ENCODE measurements at places on chromosomes 1 and 21. TPM values are rescaled to one million over a fixed set of nuclear protein-coding genes. Genes with fewer than 3 reads are reported as not detected.

- H3K27me3 ChIP-seq, result no peaks in the 10 kb centered on the region
- peak overlapping the region; percentile 64 for H3K27ac ChIP-seq
- H3K4me1 ChIP-seq, result no peaks in the 10 kb centered on the region
- DNase-seq, result no peak
- no peaks in the 10 kb centered on the region for H3K36me3 ChIP-seq
- no peak overlapping the region for H3K4me3 ChIP-seq
These were observed 34.4 kb downstream of the WLS start for GRCh38 chr1:68197891-68198290.

INKA2 gene
- total RNA-seq, result 4.6 TPM

HAO2 gene
- total RNA-seq, result not detected

GRCh38 chr1:238254935-238255334 is 364.2 kb upstream of the ZP4 start:
- H3K36me3 ChIP-seq, result no peaks in the 10 kb centered on the region
- no peak overlapping the region for H3K27ac ChIP-seq
- DNase-seq, result no peak
- H3K4me3 ChIP-seq, result no peak overlapping the region
- H3K27me3 ChIP-seq, result no peaks in the 10 kb centered on the region
- no peaks in the 10 kb centered on the region for H3K4me1 ChIP-seq

Data from breast epithelium (tissue), 4 donors.